HFFc6 (cell line): ENCODE measurements at places on chromosomes 4 and X. TPM values are rescaled to one million over a fixed set of nuclear protein-coding genes. Genes with fewer than 3 reads are reported as not detected.

P2RY4 gene
- not detected in 3 replicates for total RNA-seq

MAP7D3 gene
- 24.6 to 28.7 TPM (median 27.1 TPM) in 3 replicates for total RNA-seq

TASL gene
- not detected in 3 replicates for total RNA-seq

FGF5 gene
- total RNA-seq = 248 to 545 TPM (median 339 TPM) in 3 replicates

F9 gene
- total RNA-seq = not detected in 3 replicates

IL13RA2 gene
- total RNA-seq = 6.4 to 11.2 TPM (median 7.5 TPM) in 3 replicates

F11 gene
- total RNA-seq = not detected in 3 replicates

RHOXF2B gene
- total RNA-seq = not detected in 3 replicates

FMR1NB gene
- total RNA-seq = not detected in 3 replicates

DIAPH2 gene
- 10.3 to 12.7 TPM (median 10.7 TPM) in 3 replicates for total RNA-seq

XKRX gene
- total RNA-seq = not detected in 3 replicates

TRIML2 gene
- 0.93 to 2.4 TPM (median 1.6 TPM) in 3 replicates for total RNA-seq

ATOH1 gene
- total RNA-seq = not detected in 3 replicates

TRO gene
- total RNA-seq = 12.0 to 20.0 TPM (median 15.6 TPM) in 3 replicates

CD99L2 gene
- total RNA-seq = 55.3 to 62.4 TPM (median 58.3 TPM) in 3 replicates

DNA sequence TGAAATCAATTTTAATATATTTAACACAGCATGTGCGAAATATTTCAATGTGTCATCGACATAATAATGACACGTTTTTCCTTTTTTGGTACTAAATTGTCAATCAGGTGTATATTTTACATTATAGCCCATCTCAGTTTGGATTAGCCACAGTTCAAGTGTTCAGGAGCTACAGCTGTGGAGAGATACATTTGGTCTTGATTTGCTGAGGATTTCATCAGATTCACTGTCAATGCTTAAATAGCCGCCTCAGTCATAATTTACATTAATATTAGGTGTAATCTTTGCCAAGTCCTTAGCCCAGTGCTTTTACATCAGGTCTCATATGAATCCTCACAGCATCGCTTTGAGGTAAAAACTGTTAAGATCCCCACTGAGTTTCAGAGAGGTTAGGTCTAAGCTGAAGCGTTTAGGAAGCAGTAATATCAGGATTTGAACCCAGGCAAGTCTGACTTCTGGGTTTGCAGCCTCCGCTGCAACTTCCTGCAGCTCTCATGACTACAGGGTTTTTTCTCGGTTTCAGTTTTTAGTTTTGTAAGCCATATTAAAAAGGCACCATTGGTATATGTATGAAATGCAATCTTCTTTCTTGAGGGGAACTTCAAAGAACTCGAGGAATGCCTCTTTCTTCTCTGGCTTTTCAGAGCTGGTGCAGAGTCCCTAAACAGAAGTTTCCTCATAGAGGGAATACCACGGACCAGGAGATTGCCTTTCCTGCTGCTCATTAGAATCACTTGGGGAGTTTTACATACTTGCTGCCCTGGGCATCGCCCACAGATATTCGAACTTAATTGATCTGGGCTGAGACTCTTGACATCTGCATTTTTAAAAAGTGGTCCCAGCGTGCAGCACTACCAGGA lies 6.4 kb downstream of the MTM1 start:
- peaks cover 62% of the 10 kb centered on the region for H3K4me1 ChIP-seq
- H3K27me3 ChIP-seq = no peaks in the 10 kb centered on the region
- peak overlapping the region; percentile 31; the same call in 1 of the 2 replicates for H3K4me3 ChIP-seq
- H3K36me3 ChIP-seq = no peaks in the 10 kb centered on the region
- peak overlapping the region; percentile 53; the same call in 1 of the 2 replicates for H3K27ac ChIP-seq

DNA sequence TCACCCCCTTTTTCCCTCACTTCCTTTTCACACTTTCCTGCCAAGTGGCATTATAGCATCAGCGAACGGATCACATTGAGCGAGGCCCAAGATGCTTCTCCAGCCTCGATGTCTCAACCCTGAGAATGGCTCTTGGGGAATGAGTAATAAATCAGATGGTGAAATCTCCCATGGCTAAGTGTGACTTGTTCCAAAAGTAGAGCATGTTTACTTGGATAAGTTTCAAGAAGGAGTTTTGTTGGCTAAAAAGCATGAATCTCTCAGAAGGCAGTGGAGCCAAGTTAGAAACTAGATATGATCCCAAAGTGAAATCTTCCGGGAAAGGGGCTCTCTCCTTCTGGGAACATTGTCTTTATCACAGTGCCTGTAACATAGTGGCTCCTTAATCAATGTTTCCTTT lies 316.3 kb downstream of the CAMK2D start:
- H3K27ac ChIP-seq = peak overlapping the region; percentile 93
- H3K4me3 ChIP-seq = peak overlapping the region; percentile 83
- DNase-seq = peak; percentile 90
- H3K36me3 ChIP-seq = no peaks in the 10 kb centered on the region
- H3K4me1 ChIP-seq = 0 out of 2 replicates have a peak, but pooled peaks cover 4% of the 10 kb centered on the region

- peak; percentile 9 for DNase-seq
- peaks cover 22% of the 10 kb centered on the region for H3K36me3 ChIP-seq
Observed at GRCh38 chr4:120853161-120853935, 69.2 kb downstream of the PRDM5 start.

- H3K27ac ChIP-seq = no peak overlapping the region
- DNase-seq = no peak
- H3K4me1 ChIP-seq = no peaks in the 10 kb centered on the region
- H3K36me3 ChIP-seq = no peaks in the 10 kb centered on the region
- H3K27me3 ChIP-seq = no peaks in the 10 kb centered on the region; the same call in 1 of the 2 replicates
Observed at GRCh38 chrX:35461164-35461563, 337.0 kb upstream of the MAGEB16 start.

- H3K4me3 ChIP-seq = no peak within 1 kb of the TSS; the same call in 1 of the 2 replicates
- no peaks in the 10 kb centered on the region for H3K4me1 ChIP-seq
- H3K36me3 ChIP-seq = no peaks in the 10 kb centered on the region
- H3K27ac ChIP-seq = no peak within 1 kb of the TSS
- no peak for DNase-seq
- peaks cover 33% of the 10 kb centered on the region for H3K27me3 ChIP-seq
Observed at GRCh38 chr4:6472387-6473263, at the start of gene PPP2R2C. PPP2R2C (minus strand) TSS chr4:6472614; CDS start chr4:6472229, 385 bp downstream.

- peaks cover 9% of the 10 kb centered on the region for H3K4me1 ChIP-seq
- no peak overlapping the region for H3K4me3 ChIP-seq
- H3K27ac ChIP-seq = no peak overlapping the region
- DNase-seq = peak; percentile 34
Observed at GRCh38 chr4:8228319-8229250, 29.5 kb downstream of the SH3TC1 start.

GRCh38 chrX:129769467-129770154 lies 10.1 kb upstream of the SASH3 start:
- DNase-seq = no peak
- H3K27ac ChIP-seq = no peak overlapping the region
- H3K4me3 ChIP-seq = no peak overlapping the region
- H3K36me3 ChIP-seq = no peaks in the 10 kb centered on the region
- no peaks in the 10 kb centered on the region for H3K4me1 ChIP-seq
- peaks cover 2% of the 10 kb centered on the region; the same call in 1 of the 2 replicates for H3K27me3 ChIP-seq

GRCh38 chrX:24668111-24668510 lies 21.0 kb upstream of the PCYT1B start:
- no peak overlapping the region for H3K27ac ChIP-seq
- H3K36me3 ChIP-seq = no peaks in the 10 kb centered on the region
- H3K4me1 ChIP-seq = no peaks in the 10 kb centered on the region
- no peak overlapping the region for H3K4me3 ChIP-seq

DNA sequence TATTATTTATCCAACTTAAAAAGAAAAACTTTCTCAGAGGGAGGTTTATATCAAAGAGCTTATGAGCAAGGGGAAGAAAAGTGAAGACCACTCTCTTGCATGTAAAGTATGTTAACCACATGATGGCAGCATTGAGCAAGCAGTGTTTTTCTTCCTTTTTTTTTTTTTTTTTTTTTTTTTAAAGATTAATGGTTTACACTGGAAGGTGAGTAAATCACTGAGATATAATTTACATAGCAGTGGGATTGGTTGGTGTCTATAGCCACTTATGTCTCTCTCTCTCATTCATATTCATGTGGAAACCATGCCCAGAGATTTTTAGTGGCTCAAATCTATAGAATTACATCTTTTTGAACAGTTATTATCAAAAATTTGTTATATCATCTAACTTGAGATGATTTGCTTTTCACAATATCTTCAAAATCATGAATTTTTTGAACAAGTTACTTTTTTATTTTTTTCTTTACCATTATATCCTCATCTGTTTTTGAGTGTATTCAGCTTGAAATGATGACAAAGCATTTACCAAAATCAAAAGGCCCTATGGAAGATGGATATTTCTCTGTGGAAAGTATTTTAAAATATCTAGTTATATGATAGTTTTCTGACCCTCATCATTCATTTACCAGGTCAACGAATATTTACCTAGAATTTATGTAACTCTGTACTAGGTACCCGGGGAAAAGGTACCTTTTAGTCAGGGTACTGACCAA lies 31.6 kb downstream of the MTHFD2L start:
- peak; percentile 40 for DNase-seq
- H3K27me3 ChIP-seq = no peaks in the 10 kb centered on the region
- H3K4me1 ChIP-seq = no peaks in the 10 kb centered on the region; the same call in 1 of the 2 replicates
- no peak overlapping the region for H3K27ac ChIP-seq
- no peaks in the 10 kb centered on the region for H3K36me3 ChIP-seq

- no peaks in the 10 kb centered on the region for H3K36me3 ChIP-seq
- no peak overlapping the region for H3K27ac ChIP-seq
- no peaks in the 10 kb centered on the region for H3K4me1 ChIP-seq
Observed at GRCh38 chrX:69614886-69615285, 1.0 kb upstream of the EDA start.

- no peak for DNase-seq
- 0 out of 2 replicates have a peak, but pooled peaks cover under 1% of the 10 kb centered on the region for H3K36me3 ChIP-seq
- no peak overlapping the region for H3K27ac ChIP-seq
- no peaks in the 10 kb centered on the region for H3K27me3 ChIP-seq
- peaks cover 17% of the 10 kb centered on the region for H3K4me1 ChIP-seq
Observed at GRCh38 chrX:13055486-13055885, 11.1 kb upstream of the FAM9C start.

GRCh38 chrX:155767051-155767875 lies 113.9 kb upstream of the VAMP7 start:
- DNase-seq = peak; percentile 18
- H3K36me3 ChIP-seq = no peaks in the 10 kb centered on the region
- peak overlapping the region; percentile 39; the same call in 1 of the 2 replicates for H3K27ac ChIP-seq
- H3K4me1 ChIP-seq = no peaks in the 10 kb centered on the region
- peak overlapping the region; percentile 88 for H3K4me3 ChIP-seq

DNA sequence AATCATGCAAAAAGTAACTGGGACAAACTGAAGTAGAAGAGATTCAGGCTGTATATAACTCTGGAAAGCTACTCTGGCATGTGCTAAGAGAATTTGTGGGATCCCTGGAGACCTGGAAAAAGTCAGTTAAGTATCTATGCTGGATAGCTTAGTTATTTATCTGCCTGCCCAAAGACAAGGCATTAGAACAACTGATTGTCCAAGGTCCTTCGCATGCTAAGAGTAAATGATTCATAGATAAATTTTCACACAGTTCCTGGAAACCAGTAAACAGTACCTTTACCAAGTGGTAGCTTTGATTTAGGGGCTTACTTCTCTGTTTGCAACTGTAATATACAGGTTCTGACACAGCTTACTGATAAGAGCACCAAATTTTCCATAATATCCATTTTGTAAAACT lies 104.8 kb downstream of the ATP11C start:
- peak overlapping the region; percentile 54; the same call in 1 of the 2 replicates for H3K27ac ChIP-seq
- H3K27me3 ChIP-seq = no peaks in the 10 kb centered on the region
- H3K4me1 ChIP-seq = peaks cover 82% of the 10 kb centered on the region
- no peak for DNase-seq
- no peak overlapping the region for H3K4me3 ChIP-seq

DNA sequence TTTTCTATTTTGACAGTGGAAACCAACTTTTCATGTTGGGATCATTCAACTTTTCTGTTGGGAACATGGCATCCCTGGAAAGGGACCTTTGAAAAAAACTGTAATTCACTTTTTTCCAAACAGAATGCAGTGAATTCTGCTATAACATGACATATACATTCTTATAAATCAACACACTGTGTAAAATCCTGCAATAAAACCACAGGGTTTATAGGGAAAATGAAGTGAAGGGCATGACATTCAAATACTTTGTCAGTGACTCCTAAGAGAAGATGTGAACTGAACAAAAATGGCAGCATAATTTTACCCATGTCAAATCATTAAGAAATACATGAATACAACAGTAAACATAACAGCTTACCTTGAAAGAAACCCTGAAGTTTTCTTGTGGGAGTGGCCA lies 264.5 kb upstream of the ANKRD50 start:
- no peaks in the 10 kb centered on the region; the same call in 1 of the 2 replicates for H3K27me3 ChIP-seq
- no peak for DNase-seq
- H3K27ac ChIP-seq = no peak overlapping the region
- no peak overlapping the region for H3K4me3 ChIP-seq

DNA sequence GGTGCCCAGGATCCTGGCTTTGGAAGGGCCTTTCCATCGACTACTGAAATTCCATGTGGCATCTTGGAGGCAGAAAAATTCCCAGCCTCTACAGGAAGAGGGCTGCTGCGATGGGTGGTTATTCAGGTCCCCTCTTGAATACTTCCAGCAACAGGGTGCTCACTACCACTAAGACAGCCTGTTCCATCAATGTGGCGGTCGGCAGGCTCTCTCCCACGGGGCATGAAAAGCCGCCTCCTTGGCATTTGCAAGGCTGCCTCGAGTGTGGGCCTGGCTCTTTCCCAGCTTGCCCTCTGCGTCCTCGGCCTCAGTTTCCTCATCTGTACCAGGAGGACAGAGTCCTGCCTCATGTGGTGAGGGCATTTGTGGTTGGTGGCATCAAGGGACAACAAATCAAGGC lies 62.4 kb downstream of the ADRA2C start:
- DNase-seq = no peak
- H3K4me3 ChIP-seq = no peak overlapping the region
- no peaks in the 10 kb centered on the region for H3K4me1 ChIP-seq
- peaks cover 37% of the 10 kb centered on the region for H3K27me3 ChIP-seq
- H3K27ac ChIP-seq = no peak overlapping the region
- no peaks in the 10 kb centered on the region for H3K36me3 ChIP-seq

DNA sequence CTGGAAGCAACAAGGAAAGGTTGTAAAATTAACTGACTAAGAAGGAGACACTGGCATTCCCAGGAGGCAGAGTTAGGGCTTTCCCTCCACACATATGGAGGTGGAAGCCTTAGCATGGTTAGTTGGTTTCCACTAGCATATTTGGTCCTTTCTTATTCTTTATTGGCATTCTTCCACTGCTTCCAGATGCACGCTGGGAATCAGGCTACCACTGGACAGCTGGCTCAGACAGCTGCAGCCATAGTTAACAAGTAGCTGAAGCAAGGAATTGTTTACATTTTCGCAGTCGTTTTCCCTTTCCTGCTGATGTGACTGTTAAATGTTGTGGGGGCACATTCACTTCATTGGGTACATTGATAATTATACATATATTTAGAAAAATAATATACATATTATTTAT lies 169.2 kb downstream of the GRIA2 start:
- H3K4me3 ChIP-seq = no peak overlapping the region
- DNase-seq = no peak
- H3K4me1 ChIP-seq = no peaks in the 10 kb centered on the region
- no peak overlapping the region for H3K27ac ChIP-seq
- H3K27me3 ChIP-seq = no peaks in the 10 kb centered on the region

GRCh38 chrX:112818114-112819007 lies 22.3 kb downstream of the AMOT start:
- no peaks in the 10 kb centered on the region for H3K4me1 ChIP-seq
- no peaks in the 10 kb centered on the region for H3K27me3 ChIP-seq
- no peak overlapping the region for H3K27ac ChIP-seq
- no peak for DNase-seq

GRCh38 chrX:148271263-148271662 lies 229.2 kb upstream of the AFF2 start:
- H3K4me3 ChIP-seq = no peak overlapping the region
- H3K4me1 ChIP-seq = no peaks in the 10 kb centered on the region
- no peaks in the 10 kb centered on the region for H3K27me3 ChIP-seq

- peaks cover 22% of the 10 kb centered on the region for H3K36me3 ChIP-seq
- peak; percentile 74 for DNase-seq
- H3K4me1 ChIP-seq = peaks cover 54% of the 10 kb centered on the region
- H3K27ac ChIP-seq = no peak within 1 kb of the TSS
- H3K27me3 ChIP-seq = no peaks in the 10 kb centered on the region
Observed at GRCh38 chr4:7939377-7940108, at the start of gene AFAP1. AFAP1 (minus strand) TSS chr4:7939861; CDS start chr4:7872078, 67,783 bp downstream.
